ENCODE measurements at places on chromosomes 5 and 9. TPM values are rescaled to one million over a fixed set of nuclear protein-coding genes. Genes with fewer than 3 reads are reported as not detected.

STPG3 gene
- total RNA-seq: not detected

DNA sequence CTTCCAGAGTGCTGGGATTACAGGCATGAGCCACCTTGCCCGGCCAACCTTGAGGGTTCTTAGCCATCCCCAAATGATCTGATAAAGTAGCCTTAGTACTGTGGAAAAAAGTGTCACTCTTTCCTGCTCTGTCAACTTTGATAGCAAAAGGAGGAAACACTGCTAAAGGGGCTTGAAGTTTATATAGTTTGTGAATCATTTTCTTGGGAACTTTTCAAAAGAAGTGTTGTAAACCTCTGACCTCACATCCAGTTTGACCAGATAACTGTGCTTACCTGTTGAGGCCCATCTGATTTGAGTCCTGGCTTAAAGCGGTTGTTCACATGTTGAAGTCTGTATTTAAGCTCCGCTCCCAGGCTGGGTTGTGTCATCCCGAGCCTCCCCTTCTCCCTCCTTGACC, 303.3 kb downstream of the DOCK8 start:
- no peak for DNase-seq

GRCh38 chr5:79872291-79872690, 118.8 kb downstream of the MTX3 start:
- no peak for DNase-seq

DNA sequence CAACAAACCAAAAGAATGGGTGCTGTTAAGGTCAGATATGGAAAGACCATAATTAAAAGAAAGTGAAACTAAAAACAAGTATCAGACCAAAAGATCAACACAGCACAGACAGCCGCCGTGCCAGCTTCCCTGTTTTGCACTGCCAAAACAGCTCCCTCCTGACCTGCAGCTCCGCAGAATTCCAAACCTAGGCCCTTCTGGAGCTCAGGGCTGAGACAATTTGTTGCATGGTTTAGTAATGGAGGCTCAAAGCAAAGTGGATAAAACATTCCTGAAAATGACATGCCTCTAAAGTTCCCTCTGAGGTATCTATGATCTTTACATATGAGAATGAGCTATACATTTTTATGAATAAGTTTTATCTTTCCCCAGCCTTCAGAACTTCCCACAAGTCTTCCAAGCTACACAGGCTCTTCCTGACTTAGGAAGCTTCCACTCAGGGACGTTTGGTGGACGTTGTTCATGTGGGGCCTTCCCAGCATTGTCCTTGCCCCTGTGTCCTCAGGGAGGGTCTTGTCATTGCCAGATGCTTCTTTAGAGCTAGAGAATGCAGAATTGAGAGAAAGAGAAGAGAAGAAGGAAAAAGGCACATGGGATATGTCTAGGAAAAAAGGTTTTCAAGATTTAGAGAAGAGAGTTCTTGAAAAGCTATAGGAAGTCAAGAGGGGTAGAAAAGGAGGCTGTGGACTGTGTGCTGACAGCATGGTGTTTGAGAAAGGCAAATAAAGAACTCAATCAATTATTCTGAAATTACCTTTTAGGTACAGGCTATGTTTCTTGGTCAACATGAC, 28.4 kb upstream of the SSBP2 start:
- peak; percentile 61 for DNase-seq

- DNase-seq: no peak
Observed at GRCh38 chr9:135326141-135326540, 153.4 kb upstream of the PPP1R26 start.

CCDC183 gene
- total RNA-seq: 0.51 TPM

GRCh38 chr9:82930116-82930515, 132.8 kb downstream of the RASEF start:
- peak; percentile 41 for DNase-seq

MCC gene
- total RNA-seq: 19.0 TPM

DNA sequence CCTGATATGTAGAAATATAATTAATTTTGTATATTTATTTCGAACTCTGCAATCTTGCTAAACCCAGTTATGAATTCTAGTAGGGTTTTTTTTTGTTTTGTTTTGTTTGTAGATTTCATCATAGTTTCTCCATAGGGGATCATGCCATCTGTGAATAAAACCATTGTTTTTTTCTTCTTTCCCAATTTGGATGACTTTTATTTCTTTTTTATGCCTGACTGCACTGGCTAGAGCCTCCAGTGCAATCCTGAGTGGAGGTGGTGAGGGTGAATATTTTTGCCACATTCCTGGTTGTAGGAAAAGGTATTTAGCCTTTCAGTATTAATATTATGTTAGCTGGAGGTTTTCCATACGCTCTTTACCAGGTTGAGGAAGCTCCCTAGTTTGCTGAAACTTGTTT, 70.0 kb upstream of the GFPT2 start:
- no peak for DNase-seq
